Umbilical cord (tissue), 2 donors: ENCODE measurements at places on chromosomes 7 and 10.

- no peak for DNase-seq
These were observed 128.8 kb upstream of the LYZL2 start for GRCh38 chr10:30758338-30758737.

GRCh38 chr10:121080281-121080891 is 229.2 kb downstream of the WDR11 start:
- DNase-seq = peak; percentile 95

GRCh38 chr7:127920787-127921438 is 110.3 kb downstream of the LRRC4 start:
- peak; percentile 86 for DNase-seq

GRCh38 chr7:65250216-65250615 is 123.4 kb upstream of the ZNF92 start:
- no peak for DNase-seq

DNA sequence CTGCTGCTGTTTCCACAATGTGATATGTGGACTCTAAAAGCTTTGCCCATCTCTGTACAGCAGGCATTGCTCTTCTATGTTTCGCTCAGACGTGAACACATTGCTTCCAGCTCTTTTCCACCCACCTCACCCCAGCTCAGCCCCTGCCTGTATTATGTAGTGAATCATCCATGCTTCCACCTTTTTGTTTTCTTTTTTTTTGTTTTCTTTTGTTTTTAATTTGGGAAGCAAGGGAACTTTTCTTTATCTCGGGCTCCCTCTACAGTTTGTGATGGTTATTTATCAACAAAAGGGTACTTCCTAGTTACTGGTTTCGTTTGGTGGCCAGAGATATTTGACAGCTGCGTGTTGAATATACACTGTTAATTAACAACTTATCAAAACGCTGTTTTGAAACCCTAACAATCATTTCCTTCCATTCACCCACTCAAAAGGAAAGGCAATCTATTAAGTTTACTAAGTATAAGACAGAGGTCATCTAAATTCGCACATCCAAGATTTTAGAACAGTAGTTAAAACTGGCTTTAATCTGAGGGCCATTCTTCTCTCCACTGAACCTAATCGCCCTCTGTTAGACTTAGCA is 127.9 kb upstream of the STK17A start:
- peak; percentile 42 for DNase-seq

DNA sequence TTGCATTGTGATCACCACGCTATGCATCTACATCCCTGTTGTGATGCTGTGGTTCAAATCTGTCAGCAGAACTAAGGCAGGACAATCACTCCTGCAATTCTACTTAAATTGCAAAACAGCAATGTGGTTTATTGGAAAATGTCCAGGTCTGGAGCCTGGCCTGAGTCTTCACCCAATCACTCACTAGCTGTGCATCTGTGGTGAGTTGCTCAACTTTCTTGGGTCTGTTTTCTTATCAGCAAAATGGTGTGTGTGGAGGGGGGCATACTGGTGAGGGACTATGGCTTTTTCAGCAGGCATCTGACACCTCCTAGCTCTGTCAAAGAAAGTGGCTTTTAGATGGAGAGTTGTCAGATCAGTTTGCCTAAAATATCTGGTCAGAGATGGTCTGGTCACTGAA is 108.3 kb upstream of the FEZF1 start:
- DNase-seq = peak; percentile 92

- no peak for DNase-seq
These were observed 7.8 kb upstream of the TRDMT1 start for GRCh38 chr10:17209302-17209701.

DNA sequence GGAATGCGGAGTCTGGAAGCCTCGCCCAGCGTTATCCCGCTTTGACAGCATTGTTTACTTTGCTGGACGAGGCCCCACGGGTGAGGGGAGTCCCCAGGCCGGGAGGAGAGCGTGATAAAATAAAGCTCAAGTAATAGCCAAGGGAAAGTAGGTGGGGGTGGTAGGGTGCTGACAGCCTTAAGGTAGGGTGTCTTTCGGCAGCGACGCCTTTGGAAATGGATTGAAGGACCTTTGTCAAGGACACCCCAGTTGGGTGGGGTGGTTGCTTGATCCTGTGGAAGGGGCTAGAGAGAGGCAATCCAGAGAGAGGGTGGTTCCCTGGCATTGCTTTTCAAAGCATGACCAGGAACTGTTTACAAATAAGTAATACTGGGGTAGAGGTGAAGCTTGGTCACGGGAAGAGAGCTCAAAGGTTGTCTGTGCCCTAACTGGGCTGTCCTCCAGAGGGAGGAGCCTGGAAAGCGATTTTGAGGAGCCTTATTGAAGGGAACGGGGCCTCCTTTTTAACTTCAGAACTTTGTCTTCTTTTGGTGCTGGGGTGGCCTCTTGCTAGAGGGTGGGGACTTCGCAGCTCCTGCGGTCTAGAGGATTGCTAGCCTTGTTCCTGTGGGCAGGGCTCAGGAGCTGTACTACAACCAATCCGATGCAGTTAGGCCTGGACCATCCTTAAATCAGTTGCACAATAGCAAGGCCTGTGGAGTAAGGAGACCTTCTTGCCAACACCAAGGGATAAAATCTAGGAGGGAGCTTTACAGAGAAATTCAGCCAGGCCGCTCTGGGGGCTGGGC is 1.3 kb downstream of the EIF4EBP2 start:
- DNase-seq = peak; percentile 98

GRCh38 chr7:138785587-138786437 is 12.0 kb upstream of the TMEM213 start:
- peak; percentile 17 for DNase-seq

DNA sequence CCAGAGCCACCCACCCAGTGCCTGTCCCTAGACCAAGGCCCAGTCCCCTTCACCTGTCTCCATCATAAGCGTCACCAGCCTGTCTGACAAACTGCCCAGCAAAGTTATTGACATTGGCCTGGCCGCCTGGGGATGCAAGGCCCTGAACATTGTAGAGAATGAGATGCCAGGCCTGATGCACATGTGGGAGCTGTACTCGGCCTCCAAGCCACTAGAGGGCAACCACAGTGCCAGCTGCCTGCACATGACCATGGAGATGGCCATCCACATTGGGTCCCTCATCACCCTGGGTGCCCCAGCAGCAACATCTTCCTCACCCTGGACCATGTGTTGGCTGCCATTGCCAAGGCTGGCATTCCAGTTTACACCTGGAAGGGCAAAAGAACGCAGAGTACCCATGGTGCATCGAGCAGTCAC is 63.7 kb upstream of the ANTXRL start:
- DNase-seq = no peak

- DNase-seq = no peak
These were observed 199.7 kb upstream of the MAGI2 start for GRCh38 chr7:79653136-79653631.

DNA sequence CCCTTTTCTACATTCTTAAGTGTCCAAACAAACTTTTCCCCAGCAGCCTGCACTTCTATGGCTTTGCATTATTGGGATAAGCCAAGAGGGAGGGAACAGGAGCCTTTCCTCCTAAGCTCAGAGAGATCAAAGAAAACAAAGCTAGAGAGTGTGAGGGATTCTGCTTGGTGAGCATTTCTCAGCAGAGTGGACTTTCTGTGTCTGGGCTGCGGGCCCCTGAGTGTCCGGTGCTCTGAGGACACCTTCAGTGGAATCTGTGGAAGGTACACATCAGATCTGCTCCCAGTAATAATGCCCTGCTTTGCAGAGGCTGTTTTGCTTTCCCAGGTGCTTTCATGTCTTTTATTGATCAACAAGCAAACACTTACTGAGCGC is 50.2 kb downstream of the KCNMA1 start:
- no peak for DNase-seq

- no peak for DNase-seq
These were observed 3.6 kb downstream of the TMEM254 start for GRCh38 chr10:80081801-80082750.

DNA sequence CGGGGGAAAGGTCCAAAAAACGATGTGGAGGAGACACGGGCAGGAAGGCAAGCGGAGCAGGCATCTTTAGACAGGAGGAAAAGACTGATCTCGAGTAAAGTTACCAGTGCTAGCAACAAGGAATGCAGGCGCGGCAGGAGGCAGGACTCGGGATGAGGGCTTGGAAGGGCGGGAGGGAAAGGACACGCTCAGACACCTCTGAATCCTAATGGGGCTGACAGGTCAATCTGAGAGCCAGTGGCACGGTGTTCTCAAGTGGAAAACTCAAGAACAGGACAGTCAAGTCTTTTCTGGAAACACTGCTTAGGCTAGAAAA is 155.3 kb upstream of the COBL start:
- no peak for DNase-seq

DNA sequence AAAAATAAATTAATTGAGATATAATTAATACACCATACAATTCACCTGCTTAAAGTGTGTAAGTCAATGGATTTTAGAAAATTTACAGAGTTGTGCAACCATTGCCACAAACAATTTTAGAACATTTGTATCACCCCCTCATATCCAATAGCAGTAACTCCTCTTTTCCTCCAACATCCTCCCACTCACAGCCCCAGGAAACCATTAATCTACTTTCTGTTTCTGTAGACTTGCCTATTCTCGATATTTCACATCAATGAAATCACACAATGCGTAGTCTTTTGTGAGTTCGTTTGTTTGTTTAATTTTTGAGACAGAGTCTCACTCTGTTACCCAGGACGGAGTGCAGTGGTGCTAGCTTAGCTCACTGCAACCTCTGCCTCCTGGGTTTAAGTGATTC is 13.7 kb upstream of the HERC4 start:
- DNase-seq = no peak

GRCh38 chr7:96005271-96005670 is 232.9 kb downstream of the DYNC1I1 start:
- DNase-seq = no peak

GRCh38 chr7:116395141-116395791 is 104.3 kb upstream of the CAV2 start:
- peak; percentile 48 for DNase-seq

- DNase-seq = no peak
These were observed 42.5 kb upstream of the AHR start for GRCh38 chr7:17255926-17256325.
